ENCODE measurements at places on chromosomes 6 and 20.
A peak's percentile ranks its signal among the peaks of the same experiment; 100 is the strongest.

DNA sequence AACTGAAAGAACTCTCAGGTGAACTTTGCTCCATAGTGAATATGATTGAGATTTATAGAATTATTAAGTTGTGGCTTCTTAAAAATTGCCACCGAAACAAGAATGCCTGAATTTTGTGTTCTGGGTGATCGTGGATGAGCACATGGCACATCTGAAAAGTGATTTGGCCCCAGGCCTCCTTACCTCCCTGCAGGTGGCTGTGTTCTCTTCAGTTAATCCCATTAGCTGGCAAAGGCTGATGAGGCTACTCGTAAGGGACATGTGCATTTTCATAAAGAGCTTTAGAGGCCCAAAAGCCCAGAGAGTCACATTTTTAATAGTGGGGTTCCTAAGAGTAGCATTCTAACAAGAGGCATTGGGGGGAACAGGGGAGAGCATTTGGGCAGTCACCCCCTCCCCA is 22.6 kb downstream of the GNAS start:
- DNase-seq = no peak

DNA sequence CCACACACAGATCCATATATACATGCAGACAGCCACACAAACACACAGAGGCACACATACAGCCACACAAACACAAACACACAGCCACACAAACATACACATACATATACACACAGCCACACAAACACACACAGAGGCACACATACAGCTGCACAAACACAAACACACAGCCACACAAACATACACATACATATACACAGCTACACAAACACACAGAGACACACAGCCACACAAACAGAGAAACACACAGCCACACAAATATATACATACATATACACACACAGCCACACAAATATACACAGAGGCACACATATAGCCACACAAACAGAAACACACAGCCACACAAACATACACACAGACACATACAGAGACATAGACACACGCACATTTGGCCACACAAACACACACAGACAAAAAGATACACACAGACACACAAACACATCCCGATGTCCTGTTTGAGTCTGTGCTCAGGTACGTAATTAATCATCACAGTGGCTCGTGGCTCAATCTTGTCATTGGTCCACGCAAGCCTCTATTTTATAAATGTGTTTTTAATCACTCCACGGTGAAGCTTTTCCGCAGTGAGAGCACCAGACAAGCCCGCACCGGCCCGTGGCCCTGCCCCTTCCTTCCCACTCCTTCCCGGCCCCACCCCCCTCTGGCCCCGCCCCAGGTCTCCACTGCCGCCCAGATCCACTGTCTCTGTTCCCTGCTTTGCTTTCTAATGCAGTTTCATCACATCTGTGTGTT is 135.3 kb downstream of the CDH4 start:
- no peak for DNase-seq

DNA sequence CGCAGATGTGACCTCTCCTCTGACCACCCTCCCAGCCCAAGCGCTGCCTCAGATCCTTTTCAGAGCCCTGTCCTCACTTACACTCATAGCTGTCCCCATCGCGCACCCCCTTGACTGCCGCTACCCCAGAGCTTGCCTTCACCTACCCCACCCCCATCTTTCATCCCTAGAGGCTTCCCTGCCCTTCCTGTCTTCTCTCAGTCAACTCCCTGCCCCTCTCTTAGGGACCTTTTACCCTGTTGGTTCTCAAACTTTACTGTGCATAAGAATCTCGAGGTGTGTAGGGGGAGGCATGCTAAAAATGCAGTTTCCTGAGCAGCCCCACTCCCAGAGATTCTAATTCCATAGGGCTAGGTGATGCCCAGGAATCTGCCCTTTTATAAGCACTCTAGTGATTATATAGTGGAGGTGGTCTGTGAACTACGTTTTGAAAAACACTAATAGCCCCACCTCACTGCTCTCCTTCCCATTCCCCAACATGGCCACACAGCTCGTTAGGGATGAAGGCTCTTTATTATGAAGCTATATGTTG is 725 bp downstream of the TM9SF4 start:
- DNase-seq = no peak

DNA sequence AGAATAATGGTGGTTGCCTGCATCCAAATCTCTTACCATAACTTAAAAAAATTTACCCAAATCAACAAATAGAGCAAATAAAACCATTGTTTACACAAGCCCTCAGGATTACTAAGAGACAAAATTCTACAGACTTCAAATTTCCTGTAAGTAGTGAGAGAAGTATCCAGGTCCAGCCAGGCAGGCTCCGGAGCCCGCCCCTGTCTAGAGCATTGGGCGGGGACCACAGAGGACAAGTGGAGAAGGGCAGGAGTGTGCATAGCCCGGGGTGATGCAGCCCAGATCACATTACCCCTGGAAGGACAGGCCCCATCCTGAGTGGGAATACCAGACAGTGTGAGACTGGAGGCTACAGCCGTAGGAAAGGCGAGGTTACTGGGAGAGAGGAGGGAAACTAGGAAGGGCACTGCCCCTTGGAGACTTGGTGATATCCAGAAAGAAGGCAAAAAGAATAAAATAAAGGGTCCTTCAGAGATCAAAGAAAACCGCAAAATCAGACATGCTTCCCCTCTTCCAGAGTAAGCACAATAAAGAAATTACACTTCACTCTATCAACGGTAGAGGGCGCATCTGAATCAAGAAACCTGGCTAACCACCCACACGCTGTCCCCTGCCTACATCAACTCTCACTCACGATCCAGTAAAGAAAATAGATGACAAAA is 26.6 kb downstream of the RIN2 start:
- peak; percentile 81 for DNase-seq

DNA sequence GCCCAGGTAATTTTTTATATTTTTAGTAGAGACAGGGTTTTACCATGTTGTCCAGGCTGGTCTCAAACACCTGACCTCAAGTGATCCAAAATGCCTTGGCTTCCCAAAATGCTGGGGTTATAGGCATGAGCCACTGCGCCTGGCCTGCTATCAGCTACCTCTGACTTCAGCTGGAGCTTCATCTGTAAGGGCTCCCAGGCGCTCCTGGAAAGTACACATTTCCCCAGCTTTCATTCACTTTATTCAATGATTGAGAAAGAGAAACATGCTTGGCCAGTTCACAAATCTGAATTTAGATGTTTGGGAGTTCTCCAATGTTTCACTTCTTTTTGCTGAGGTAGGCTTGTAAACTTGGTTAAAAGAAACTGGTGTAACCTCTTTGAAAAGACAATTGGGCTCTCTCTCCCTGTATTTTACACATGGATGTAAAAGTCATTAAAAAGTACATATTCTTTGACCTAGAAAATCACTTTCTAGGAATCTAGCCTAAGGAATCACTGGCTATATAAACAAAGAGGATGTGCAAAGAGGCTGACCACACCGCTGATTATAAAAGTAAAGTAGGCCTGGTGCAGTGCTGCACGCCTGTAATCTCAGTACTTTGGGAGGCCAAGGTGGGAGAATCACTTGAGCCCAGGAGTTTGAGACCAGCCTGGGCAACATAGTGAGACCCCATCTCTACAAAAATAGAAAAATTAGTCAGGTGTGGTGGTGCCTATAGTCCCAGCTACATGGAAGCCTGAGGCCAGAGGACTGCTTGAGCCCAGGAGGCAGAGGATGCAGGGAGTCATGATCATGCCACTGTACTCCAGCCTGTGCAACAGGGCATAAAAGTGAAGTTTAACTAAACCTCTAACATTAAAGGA is 128.9 kb downstream of the BACH2 start:
- DNase-seq = no peak

DNA sequence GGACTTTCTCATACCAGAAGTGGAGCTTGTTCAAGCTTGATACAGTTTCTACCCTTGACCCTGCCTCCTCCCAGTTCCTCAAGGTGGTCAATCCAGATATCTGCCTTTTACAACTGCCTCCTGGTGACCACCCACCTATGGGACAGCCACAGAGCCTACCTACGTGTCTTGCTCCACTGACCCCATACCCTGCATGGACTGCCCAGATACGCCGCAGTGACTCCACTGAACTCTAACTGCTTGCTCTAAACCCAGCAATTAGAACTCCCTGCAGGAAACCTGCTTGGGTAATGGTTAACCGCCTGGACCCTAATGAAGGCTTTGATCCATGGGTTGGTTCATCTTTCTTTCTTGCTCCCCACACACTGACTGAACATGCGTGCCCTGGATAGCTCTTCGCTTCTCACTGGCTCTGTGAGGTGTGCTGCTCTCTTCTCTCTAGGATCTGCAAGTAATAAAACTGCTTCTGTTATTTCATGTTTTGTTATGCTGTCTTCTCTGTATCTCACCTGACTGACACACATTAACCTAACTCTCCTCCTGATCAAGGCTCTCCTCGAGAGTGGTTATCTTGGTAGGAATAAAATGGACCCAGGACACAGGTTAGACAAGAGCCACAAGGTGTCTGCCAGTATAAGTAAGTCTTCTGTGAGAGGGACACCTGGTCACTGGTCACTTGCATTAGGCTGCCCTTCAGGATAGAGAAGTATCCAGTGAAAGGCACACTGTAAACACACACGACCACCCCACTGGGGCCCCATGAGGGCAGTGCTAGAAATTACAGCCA is 79.2 kb downstream of the CHD6 start:
- DNase-seq = no peak

DNA sequence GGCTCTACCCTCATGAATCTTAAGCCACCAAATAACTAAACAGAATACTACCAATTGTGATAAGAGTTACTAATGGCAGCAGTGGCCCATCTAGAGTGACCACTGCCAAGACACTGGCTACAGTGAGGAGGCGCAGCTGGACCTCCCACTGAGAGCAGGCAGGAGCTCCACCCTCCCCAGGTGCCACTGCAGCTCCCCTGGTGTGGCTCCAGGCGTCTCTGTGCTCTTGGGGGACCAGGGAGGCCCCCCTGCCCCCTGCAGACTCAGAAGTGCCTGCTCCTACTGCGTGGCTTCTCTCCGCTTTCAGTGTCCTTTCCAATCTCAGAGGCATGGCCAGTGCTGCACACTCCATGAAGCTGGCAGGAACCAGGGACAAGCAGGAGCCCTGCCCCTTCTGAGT is 23.4 kb downstream of the MC3R start:
- DNase-seq = no peak

GRCh38 chr6:109978174-109979032 is at the start of gene GPR6:
TSS of gene GPR6 (plus strand) at chr6:109978311. CDS start at chr6:109979113, 802 bp downstream.
- DNase-seq = peak; percentile 47

DNA sequence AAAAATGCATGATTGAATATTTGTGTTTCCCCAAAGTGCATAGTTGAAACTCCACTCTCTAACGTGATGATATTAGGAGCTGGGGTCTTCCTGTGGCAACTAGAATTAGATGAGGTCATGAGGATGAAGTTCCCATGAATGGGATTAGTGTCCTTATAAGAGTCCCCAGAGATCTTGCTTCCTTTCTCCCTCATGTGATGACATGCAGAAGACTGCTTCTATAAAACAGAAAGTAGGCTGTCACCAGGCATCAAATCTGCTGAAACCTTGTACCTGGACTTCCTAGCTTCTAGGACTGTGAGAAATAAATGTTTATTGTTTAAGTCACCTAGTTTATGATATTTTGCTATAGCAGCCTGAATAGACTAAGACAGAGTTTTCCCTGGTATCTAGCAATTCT is 586.5 kb upstream of the EPHA7 start:
- no peak for DNase-seq

DNA sequence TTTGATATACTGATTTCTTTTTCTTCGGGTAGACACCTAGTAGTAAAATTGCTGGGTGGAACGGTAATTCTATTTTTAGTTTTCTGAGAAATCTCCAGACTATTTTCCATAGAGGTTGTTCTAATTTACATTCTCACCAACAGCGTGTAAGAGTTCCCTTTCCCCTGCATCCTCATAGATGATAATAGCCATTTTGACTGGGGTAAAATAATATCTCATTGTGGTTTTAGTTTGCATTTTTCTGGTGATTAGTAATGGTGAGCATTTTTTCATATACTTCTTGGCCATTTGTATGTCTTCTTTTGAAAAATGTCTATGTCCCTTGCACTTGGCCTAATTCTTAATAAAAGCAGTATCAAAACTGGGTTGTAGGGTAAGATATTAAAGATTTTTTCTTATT is 148.9 kb upstream of the SIM1 start:
- DNase-seq = no peak

DNA sequence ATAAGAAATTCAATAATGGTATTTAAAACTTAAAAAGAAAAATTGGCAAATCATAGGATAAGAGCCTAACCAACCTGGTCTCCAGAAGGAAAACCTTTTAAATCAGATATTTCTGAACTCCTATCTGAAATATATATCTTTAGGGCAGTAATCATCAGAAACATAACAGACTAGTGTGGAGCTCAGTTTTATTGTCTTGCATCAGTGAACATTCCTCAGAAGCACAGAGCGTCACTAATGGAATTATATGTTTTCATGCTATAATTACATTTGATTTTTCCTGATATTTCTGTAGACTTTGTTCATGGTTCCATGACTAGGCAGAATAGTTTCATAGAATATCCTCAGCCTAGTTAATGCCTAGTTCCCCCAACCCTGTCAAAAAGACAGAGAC is 262.2 kb downstream of the EYA4 start:
- DNase-seq = no peak

GRCh38 chr6:67112120-67112519 is 1405.1 kb upstream of the EYS start:
- DNase-seq = no peak

- no peak for DNase-seq
Observed at GRCh38 chr6:34128045-34128444, 17.8 kb downstream of the GRM4 start.

DNA sequence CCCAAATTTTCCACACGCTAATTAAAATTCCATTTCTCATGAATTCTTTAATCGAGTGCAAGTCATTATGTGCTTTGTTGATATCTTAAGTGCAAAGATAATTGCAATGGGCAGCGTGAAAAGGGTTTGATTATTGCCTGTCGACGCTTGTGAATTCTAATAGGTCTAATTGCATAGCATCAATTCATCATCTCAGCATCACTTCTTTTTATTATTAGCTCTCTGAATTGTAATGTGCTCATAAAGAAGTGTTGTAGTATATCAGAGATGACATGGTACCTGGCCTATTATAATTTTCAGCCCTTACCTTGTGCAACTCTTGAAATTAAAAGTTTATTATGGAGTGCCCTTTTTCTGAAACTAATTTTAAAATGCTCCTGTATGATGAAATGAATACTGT is 866.8 kb upstream of the FLRT3 start:
- peak; percentile 8 for DNase-seq

GRCh38 chr6:166742981-166743380 is 115.9 kb upstream of the RPS6KA2 start:
- DNase-seq = no peak

DNA sequence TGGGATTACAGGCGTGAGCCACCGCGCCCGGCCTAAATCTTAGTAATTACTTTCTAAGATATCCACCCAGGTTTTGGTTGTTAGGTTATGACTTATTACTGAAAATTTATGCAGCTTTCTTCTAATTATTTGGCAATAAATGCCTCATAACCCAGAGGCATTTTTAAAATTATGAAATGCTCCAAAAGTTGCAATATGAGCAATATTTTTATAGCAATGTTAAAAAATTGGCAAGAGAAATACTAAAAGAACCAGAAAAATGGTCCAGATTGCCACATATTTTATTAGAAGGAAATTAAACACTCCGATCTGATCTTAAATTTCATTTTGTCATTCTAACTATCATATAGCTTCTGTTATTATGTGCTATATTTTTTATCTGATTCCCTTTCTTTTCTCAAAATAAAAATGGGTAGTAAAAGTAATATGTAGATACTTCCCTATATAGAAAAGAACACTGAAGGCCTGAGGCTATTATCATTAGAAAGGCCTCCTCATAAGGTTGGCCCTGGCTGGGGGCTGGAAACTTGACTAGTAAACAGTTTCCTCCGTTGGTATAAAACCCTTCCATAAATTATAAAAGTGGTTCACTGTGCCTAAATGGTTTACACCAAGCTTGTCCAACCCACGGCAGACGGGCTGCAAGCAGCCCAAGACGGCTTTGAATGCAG is 22.1 kb downstream of the BLOC1S5 start:
- no peak for DNase-seq

GRCh38 chr6:3282476-3283236 is 23.9 kb downstream of the PSMG4 start:
- no peak for DNase-seq

Measured in NCI-H2081 (cell line).